GM18507 (cell line): ENCODE measurements at places on chromosomes 5 and 9.

DNA sequence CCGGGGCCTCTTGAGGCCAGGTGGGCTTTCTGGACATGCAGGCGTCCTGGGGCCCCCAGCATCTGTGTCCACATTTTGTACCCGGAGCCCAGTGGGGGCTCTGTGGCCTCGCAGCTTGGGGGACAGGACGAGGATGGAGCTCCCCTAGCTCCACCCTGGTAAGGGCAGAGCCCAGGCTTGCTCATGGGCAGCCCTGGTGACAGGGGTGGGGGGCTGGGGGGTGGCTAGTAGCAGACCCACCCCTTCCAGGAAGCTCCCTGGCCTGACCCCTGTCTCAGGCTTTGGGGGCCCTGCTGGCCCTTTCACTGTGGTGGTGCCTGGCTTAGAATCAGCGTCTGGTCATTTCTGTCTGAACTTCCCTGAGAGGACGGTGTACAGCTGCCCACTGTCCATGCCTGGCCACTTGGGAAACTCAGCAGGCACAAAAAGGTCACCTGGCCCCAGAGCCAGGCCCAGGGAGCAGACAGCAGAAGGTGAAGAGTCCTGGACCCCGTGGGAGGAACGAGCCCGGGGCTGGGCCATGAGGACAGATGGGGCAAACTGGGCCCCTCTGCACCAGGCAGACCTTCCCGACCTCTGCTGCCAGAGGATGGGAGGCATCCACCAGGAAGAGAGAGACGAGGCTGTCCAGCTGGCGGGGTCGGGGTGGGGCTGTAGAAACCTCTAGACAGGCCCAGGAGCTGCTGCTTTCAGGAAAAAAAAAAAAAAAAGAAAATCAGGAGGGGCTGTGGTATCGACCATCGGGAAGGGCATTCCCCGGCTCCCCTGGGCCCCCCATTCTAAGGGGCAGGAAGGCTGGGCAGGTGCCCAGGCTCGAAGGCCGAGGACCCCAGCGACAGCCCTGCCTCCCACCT, 52.8 kb downstream of the EXD3 start:
- DNase-seq = no peak

DNA sequence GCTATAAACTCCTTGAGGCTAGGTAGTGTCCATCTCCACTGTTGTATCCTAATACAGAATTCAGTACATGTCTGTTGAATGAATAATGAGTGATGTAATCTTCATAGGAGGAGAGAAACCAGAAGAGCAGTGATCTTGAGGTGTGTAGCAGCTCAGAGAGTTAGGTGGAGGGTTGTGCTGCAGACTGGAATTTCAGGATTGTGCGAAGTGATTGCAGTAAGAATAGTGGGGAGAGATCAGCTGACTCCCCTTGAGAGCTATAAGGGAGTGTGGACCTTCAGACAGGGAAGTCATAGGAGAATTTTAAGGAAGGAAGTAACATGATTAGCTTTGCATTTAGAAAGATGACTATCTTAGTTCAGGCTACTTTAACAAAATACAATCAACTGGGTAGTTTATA, 4.4 kb downstream of the SNX24 start:
- DNase-seq = no peak

DNA sequence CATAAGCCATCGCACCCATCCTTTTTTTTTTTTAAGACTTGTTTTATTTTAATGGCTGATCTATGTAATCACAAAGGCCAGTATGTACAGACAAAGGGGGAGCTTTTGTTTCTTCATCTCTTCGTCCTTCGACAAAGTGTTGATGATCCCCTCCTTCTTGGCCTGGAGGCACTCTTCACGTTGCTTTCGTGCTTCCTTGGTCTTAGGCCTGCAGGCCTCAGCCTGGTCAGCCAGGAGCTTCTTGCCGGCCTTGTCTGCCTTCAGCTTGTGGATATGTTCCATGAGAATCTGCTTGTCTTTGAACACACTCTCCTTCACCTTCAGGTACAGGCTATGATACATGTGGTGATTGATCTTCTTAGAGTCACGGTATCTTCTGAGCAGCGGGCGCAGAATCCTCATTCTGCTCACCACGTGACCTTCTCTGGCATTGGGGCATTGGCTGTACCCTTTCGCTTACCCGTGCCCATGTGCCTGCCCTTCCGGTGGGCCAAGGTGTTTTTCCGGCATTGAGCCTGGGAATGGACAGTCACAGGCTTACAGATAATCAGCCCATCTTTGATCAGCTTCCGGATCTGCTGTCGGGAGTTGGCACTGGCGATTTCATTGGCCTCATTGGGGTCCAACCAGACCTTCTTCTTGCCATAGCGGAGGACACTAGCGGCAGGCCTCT, 36.0 kb downstream of the TLX3 start:
- DNase-seq = no peak

DNA sequence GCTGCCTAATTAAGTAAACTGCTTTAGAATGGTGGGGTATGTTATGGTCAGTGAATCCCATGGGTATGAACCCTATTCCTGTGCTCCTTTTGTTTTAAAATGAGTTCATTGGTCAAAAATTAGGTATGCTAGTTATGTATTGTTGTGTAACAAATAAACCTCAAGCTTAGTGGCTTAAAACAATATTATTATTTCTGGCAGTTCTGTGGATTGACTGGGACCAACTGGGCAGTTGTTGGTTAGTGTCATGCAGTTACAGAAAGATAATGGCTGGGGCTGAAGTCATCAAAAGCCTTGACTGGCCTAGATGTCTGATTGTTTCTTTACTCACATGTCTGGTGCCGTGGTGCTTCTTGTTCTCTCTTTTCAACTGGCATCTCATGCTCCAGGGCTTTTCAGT, 8.9 kb upstream of the PTAR1 start:
- DNase-seq = no peak

- no peak for DNase-seq
These were observed 9.2 kb upstream of the CFAP95 start for GRCh38 chr9:69811351-69811868.

DNA sequence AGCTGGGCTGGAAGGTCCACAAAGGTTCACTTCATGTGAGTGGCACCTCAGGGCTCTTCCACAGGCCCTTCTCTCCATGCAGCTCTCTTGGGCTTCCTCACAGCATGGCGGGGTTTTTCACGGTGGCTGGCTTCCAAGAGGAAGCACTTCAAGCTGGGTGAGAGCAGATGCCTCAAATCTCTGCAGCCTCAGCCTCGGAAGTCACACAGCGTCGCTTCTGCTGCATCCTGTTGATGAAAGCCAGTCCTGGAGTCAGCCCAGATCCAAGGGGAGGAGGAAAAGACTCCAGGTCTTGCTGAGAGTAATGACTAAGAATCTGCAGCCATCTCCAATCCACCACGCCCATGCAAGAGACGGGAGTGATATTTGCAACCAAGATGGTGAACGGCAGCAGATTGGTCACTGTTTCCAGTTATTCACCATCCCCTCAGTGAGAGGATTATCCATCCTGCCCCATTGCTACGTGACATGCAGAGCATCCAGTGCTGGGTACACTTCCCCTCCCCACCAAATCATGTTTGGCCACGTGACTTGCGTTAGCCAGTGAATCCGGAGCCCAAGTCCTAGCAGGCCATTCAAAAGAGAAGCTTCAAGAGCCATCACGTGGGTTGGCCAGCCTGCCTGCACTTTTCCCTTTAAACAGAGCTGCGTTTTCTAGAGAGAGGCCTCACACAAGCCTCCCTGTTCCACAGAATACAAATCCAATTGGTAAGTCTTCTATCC, 173.9 kb downstream of the C9orf50 start:
- DNase-seq = no peak

DNA sequence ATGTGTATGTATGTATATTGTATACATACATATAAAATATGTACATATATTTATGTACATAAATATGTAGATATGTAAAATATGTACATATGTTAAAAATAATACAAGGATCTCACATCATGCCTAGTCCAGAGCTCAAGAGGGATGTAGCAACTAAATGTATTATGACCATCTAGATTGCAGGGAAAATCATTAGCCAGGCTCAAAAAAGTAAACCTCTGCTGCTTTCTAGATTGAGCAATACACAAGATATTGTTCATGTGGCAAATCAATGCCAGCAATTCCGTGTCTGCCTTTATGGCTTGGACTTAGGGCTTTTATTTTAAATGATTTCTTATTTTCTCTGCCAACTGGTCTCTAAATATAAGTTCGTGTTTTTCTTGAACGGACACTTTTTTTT, 65.2 kb downstream of the RAI14 start:
- DNase-seq = no peak

- no peak for DNase-seq
These were observed 273.0 kb upstream of the RPS23 start for GRCh38 chr5:82551192-82551591.

DNA sequence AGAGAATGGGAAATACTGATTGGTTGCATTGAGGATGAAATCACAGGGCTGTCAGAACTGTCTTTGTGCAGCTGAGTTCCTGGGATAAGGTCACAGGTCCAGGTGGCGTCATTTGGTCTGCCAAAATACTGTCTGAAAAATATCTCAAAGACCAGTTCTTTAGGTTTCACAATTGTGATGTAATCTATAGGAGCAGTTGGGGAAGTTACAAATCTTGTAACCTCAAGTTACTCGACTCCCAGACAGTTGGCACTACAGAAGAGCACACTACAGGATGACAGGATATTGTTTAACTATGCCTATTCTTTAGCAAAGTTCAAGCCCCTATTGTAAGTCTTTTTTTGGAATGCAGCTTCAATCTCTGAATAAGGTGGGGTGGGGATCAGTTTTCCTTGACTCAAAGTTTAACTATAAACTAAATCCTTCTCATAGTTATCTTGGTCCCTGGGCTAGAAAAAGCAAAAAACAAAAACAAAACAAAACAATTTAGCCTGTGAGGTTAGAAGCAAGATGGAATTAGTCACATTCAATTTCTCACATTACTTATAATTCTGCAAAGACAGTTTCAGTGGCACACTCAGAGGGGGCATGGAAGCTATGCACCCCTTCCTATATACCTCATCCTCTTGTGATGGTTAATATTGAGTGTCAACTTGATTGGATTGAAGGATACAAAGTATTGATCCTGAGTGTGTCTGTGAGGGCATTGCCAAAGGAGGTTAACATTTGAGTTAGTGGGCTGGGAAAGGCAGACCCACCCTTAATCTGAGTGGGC, 276.0 kb downstream of the AUH start:
- DNase-seq = no peak

- no peak for DNase-seq
These were observed 20.6 kb downstream of the SHB start for GRCh38 chr9:38048316-38048969.

GRCh38 chr5:118176146-118176545, 812.2 kb downstream of the DTWD2 start:
- no peak for DNase-seq

GRCh38 chr5:140488914-140489313, 58.5 kb upstream of the EIF4EBP3 start:
- DNase-seq = no peak

- DNase-seq = no peak
These were observed 51.6 kb downstream of the ITGA1 start for GRCh38 chr5:52839285-52839684.

DNA sequence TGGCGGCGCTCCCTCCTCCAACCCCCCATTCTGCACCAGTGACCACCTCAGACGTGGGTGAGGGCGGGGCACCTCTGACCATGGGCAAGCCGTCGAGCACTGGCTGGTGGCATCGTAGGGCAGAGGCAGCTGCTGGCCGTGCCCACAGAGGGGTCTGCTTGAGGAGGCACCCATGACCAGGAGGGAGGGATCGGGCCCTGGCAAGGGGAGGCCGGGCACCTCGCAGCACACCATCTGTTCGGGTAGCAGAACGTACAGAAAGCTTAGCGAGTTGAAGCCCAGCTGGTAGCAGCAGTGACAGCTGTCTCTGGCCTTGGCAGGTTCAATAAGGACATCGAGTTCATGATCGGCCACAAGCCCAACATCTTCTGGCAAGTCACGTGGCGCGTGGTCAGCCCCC, 4.3 kb upstream of the SLC6A18 start:
- DNase-seq = no peak

DNA sequence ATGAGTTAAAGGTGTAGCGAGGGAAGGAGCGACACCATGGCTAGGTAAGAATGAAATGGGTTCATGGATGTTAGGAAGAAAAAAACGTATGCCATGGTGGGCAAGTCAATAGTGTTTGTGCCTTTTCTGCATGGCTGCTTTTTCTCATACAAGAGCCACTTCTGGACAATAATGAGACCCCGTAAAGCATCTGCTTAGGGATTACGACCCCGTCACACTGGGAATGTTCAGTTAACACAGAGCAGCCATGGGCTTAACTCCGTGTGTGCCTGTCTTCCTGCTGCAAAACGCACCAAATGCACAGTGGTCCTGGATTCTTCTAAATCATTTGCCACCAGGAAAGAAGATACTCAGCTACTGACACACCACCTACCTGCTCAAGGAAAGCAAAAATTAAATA, 81.8 kb downstream of the NFIB start:
- DNase-seq = no peak

DNA sequence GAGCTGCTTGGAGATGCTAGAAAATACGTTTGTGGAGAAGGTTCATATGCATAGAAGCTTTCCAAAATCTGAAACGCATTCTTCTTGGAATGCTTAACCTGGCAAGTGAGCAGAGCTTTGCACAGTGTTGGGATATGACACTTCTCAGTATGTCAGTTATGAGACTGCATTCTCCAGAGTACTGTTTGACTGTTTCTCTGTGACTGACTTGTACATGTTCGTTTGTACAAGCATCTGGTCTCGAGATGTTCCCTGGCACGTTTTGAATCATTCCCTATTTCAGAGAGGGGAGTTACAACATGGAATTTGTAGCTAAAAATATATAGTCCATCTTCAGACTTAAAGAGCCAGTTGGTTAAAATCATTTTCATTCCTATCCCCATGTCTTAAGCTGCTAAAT, 272.4 kb downstream of the ARRDC3 start:
- no peak for DNase-seq

- DNase-seq = no peak
These were observed 48.9 kb downstream of the PRR16 start for GRCh38 chr5:120512791-120513650.
